K562 (cell line): ENCODE measurements at places on chromosomes 12 and 14. TPM values are rescaled to one million over a fixed set of nuclear protein-coding genes. Genes with fewer than 3 reads are reported as not detected.

GSG1 gene
- total RNA-seq = not detected in 2 replicates

ARHGEF25 gene
- 13.6 and 15.0 TPM in 2 replicates for total RNA-seq

SEL1L gene
- 21.1 and 23.3 TPM in 2 replicates for total RNA-seq

DDN gene
- total RNA-seq = 3.4 and 3.6 TPM in 2 replicates

CDH24 gene
- 11.1 and 12.8 TPM in 2 replicates for total RNA-seq

GRCh38 chr14:90532826-90533525, 136.1 kb downstream of the CALM1 start:
- no peak overlapping the region for H3K4me3 ChIP-seq
- peaks cover 12% of the 10 kb centered on the region; the same call in 2 of the 3 replicates for H3K4me1 ChIP-seq
- no peak for DNase-seq
- no peaks in the 10 kb centered on the region for H3K36me3 ChIP-seq
- no peak overlapping the region for H3K27ac ChIP-seq
- peaks cover 7% of the 10 kb centered on the region for H3K27me3 ChIP-seq

GRCh38 chr12:98238515-98239130, 276.8 kb upstream of the TMPO start:
- no peak for DNase-seq
- H3K27me3 ChIP-seq = no peaks in the 10 kb centered on the region
- H3K36me3 ChIP-seq = no peaks in the 10 kb centered on the region
- no peaks in the 10 kb centered on the region for H3K4me1 ChIP-seq
- no peak overlapping the region for H3K27ac ChIP-seq
- no peak overlapping the region for H3K4me3 ChIP-seq

GRCh38 chr12:43308776-43309175, 243.2 kb downstream of the ADAMTS20 start:
- DNase-seq = no peak
- no peak overlapping the region for H3K4me3 ChIP-seq
- H3K36me3 ChIP-seq = no peaks in the 10 kb centered on the region

DNA sequence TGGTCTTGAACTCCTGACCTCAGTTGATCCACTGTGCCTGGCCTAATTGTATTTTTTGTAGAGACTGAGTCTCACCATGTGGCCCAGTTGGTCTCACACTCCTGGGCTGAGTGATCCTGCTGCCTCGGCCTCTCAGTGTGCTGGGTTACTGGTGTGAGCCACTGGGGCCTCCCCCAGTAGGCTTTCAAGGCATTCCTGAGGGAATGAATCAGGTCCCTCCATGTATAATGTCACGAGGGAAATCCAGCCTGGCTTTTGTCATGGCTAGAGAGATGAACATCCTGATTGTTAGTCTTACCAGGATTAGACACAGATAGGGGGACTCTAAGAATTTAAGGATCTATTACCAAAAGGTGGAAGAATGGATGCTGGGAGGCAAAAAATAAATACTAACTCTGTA, 51.9 kb downstream of the CPSF2 start:
- no peaks in the 10 kb centered on the region for H3K36me3 ChIP-seq
- no peak overlapping the region for H3K4me3 ChIP-seq
- no peak for DNase-seq
- H3K27me3 ChIP-seq = no peaks in the 10 kb centered on the region

DNA sequence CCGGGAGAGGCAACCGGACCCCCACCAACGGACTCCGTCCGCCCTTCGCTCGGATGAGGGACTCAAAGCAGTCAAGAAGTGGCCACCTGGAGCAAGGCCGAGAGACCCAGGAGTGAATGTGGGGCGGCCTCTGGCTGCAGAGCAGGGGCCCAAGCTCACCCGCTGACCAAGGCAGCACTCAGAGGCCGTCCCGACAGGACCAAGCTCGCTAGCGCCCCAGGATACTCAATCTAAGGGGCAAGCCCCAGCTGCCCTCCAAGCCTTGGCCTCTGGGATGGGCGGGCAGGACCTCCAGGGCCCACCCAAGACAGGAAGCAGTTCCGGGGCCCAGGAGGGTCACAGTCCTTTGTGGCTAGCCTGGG, 936 bp downstream of the AKT1 start:
- peak overlapping the region; percentile 74 for H3K27ac ChIP-seq
- H3K4me1 ChIP-seq = peaks cover 92% of the 10 kb centered on the region
- H3K4me3 ChIP-seq = peak overlapping the region; percentile 70
- DNase-seq = no peak
- peaks cover 33% of the 10 kb centered on the region; the same call in 1 of the 3 replicates for H3K36me3 ChIP-seq
- no peaks in the 10 kb centered on the region for H3K27me3 ChIP-seq

- no peaks in the 10 kb centered on the region for H3K36me3 ChIP-seq
- no peak overlapping the region for H3K27ac ChIP-seq
- H3K4me3 ChIP-seq = no peak overlapping the region
- no peaks in the 10 kb centered on the region for H3K4me1 ChIP-seq
- no peak for DNase-seq
Measured at GRCh38 chr12:25914551-25914950, 43.9 kb upstream of the RASSF8 start.

DNA sequence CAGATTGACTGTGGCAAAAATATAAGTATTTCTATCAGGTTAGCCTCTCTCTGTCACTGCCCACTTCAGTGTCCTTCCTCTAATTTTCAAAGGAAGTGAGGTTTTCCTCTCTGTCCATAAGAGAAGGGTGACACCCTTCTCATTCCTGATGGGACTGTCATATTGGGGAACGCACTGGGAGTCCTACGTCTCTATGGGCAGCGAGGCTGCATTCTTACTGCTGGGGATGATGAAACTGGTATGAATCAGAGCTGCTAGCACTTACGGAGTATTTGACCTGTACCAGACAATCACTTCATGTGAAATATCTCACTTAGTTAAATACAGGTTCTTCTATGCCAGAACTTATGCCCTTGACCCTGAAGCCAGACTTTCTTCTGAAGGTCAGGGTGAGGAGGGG, 436.3 kb downstream of the DPF3 start:
- H3K36me3 ChIP-seq = no peaks in the 10 kb centered on the region
- no peak overlapping the region for H3K4me3 ChIP-seq
- no peaks in the 10 kb centered on the region for H3K4me1 ChIP-seq
- H3K27ac ChIP-seq = no peak overlapping the region
- no peaks in the 10 kb centered on the region for H3K27me3 ChIP-seq

DNA sequence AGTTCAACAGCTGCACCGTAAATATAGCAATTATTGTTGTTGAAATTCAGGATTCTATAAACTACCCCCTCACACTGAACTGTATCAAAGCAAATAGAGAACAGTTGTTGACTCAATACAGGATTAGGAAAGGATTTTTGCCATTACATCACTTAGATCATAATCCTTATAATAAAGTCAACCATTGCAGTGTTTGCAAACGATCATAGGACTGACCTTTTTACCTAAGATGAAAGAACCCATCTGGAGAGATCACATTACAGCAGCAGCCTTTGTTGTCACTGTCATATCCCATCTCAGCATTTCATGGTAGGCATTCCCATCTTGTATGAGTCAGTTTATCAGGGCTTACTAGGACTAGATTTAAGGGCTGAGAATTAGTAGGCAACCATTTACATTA, 96.1 kb downstream of the IPO8 start:
- no peak overlapping the region for H3K27ac ChIP-seq
- H3K4me3 ChIP-seq = no peak overlapping the region
- H3K36me3 ChIP-seq = no peaks in the 10 kb centered on the region
- no peaks in the 10 kb centered on the region for H3K27me3 ChIP-seq
- no peak for DNase-seq

GRCh38 chr12:122793685-122794106, 19.3 kb downstream of the CCDC62 start:
- no peak overlapping the region for H3K4me3 ChIP-seq
- H3K36me3 ChIP-seq = no peaks in the 10 kb centered on the region
- peaks cover 4% of the 10 kb centered on the region; the same call in 1 of the 3 replicates for H3K4me1 ChIP-seq
- no peaks in the 10 kb centered on the region for H3K27me3 ChIP-seq
